Fibroblast of lung (primary cell): ENCODE measurements at places on chromosomes 1 and 21. TPM values are rescaled to one million over a fixed set of nuclear protein-coding genes. Genes with fewer than 3 reads are reported as not detected.
A peak's percentile ranks its signal among the peaks of the same experiment; 100 is the strongest.

DNA sequence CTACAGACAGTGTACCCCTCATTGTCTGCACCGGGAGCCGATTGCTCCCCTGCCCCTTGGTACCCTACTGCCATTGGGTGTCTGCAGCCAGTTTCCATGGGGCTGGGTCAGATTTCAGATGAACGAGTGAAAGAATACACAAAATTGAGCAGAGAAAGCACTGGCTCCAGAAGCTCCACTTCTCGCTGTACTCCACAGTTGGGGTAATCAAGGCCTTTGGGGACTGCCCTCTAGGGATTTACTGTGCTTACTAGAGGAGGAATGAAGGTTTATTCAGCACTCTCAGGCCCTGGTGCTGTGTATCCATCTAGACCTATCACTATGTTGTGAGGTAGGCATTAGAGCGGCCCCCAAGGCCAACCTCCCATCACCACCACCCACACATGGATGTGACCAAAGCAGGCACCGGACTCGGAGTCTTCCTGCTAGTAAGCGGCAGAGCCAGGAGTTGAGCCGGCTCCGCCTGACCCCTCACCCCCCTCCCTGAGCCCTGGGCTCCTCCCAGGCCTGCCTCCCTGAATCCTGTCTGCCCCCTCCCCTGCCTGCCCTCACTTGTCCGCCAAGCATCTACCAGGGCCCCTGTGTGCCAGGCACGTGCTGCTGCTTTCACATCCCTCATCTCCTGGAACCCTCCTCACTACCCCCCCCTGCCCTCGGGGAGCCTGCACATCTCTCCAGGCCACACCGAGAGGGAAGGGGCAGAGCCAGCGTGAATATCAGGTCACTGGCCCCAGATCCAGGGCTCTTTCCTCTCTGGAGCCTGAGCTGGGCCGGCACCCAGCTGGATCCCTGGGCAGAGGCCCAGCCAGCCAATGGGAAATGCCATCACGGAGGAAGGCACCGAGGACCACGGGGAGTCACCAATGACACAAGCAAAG is 23.3 kb downstream of the KCNN3 start:
- no peaks in the 10 kb centered on the region for H3K36me3 ChIP-seq
- H3K4me1 ChIP-seq, result no peaks in the 10 kb centered on the region
- peaks cover 24% of the 10 kb centered on the region for H3K27me3 ChIP-seq
- H3K4me3 ChIP-seq, result no peak overlapping the region
- DNase-seq, result no peak

- no peaks in the 10 kb centered on the region for H3K27me3 ChIP-seq
- H3K36me3 ChIP-seq, result no peaks in the 10 kb centered on the region
- DNase-seq, result no peak
- no peak overlapping the region for H3K4me3 ChIP-seq
These were observed 22.9 kb upstream of the LAMC1 start for GRCh38 chr1:183000167-183000962.

GRCh38 chr1:45507195-45507594 is 7.1 kb downstream of the MMACHC start:
- H3K36me3 ChIP-seq, result peaks cover 3% of the 10 kb centered on the region
- DNase-seq, result no peak
- H3K27me3 ChIP-seq, result no peaks in the 10 kb centered on the region
- H3K27ac ChIP-seq, result no peak overlapping the region
- H3K4me1 ChIP-seq, result no peaks in the 10 kb centered on the region
- H3K4me3 ChIP-seq, result no peak overlapping the region

GRCh38 chr1:1164361-1164700 is 9.3 kb upstream of the TTLL10 start:
- H3K27me3 ChIP-seq, result no peaks in the 10 kb centered on the region
- no peaks in the 10 kb centered on the region for H3K4me1 ChIP-seq
- H3K36me3 ChIP-seq, result no peaks in the 10 kb centered on the region
- no peak overlapping the region for H3K27ac ChIP-seq
- no peak overlapping the region for H3K4me3 ChIP-seq

DNA sequence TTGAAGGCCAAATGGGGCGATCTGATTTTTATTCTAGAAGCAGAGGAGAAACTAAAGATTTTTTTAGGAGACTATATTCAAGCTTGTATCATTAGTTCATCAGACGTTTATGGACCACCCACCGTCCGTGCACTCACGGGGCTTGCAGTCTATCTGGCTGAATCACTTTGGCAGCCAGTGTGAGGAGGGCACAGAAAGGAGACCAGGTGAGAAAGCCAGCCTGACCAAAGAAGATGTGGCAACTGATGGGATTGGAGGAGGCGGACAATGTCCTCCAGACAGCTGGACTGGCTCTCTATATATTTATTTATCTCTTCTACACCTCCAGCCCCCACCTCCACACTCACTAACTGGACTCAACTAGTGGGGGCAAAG is 822 bp upstream of the ELOVL1 start:
- peak overlapping the region; percentile 96 for H3K4me3 ChIP-seq
- H3K4me1 ChIP-seq, result peaks cover 12% of the 10 kb centered on the region
- H3K27me3 ChIP-seq, result no peaks in the 10 kb centered on the region
- peaks cover 15% of the 10 kb centered on the region for H3K36me3 ChIP-seq
- no peak for DNase-seq
- H3K27ac ChIP-seq, result peak overlapping the region; percentile 92

GRCh38 chr1:15277447-15277838 is 30.4 kb downstream of the FHAD1 start:
- no peaks in the 10 kb centered on the region for H3K36me3 ChIP-seq
- H3K4me1 ChIP-seq, result no peaks in the 10 kb centered on the region
- no peak overlapping the region for H3K27ac ChIP-seq

- no peaks in the 10 kb centered on the region for H3K27me3 ChIP-seq
- no peak for DNase-seq
- H3K27ac ChIP-seq, result no peak overlapping the region
- no peaks in the 10 kb centered on the region for H3K36me3 ChIP-seq
These were observed 393.2 kb downstream of the COL11A1 start for GRCh38 chr1:102715150-102715549.

- no peaks in the 10 kb centered on the region for H3K4me1 ChIP-seq
- H3K4me3 ChIP-seq, result no peak overlapping the region
- H3K27me3 ChIP-seq, result no peaks in the 10 kb centered on the region
- no peak overlapping the region for H3K27ac ChIP-seq
- no peaks in the 10 kb centered on the region for H3K36me3 ChIP-seq
- DNase-seq, result no peak
These were observed 282.2 kb downstream of the NPHP4 start for GRCh38 chr1:5709976-5710375.

- H3K36me3 ChIP-seq, result no peaks in the 10 kb centered on the region
- no peaks in the 10 kb centered on the region for H3K4me1 ChIP-seq
- DNase-seq, result no peak
- H3K27ac ChIP-seq, result no peak overlapping the region
- no peak overlapping the region for H3K4me3 ChIP-seq
These were observed 1313.1 kb downstream of the MRPL39 start for GRCh38 chr21:24294171-24294570.

- no peaks in the 10 kb centered on the region for H3K27me3 ChIP-seq
- H3K27ac ChIP-seq, result no peak overlapping the region
- no peak for DNase-seq
- H3K4me1 ChIP-seq, result no peaks in the 10 kb centered on the region
These were observed 18.5 kb downstream of the WASF2 start for GRCh38 chr1:27471477-27471876.

GRCh38 chr1:48955774-48956173 is 179.1 kb upstream of the BEND5 start:
- no peak overlapping the region for H3K4me3 ChIP-seq
- no peak for DNase-seq
- H3K4me1 ChIP-seq, result no peaks in the 10 kb centered on the region
- no peaks in the 10 kb centered on the region for H3K27me3 ChIP-seq

DNA sequence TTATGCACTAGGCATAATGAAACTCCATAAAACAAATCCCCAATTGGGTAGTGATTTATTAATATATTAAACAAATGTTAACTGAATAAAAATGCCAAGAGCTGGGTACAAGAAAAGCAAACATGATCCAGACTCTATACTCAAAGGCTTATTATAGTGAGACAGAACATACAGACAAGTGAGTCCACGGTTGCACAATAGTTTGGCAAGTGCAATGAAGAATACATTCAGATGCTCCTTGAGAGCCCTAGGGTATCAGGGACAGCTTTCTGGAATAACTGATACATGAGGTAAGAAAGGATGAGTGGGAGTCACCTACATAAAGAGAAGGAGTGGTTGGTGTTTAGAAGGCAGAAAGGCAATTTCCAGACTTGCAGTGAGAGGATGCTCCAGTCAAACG is 85.1 kb downstream of the VAV3 start:
- H3K4me1 ChIP-seq, result no peaks in the 10 kb centered on the region
- H3K27me3 ChIP-seq, result no peaks in the 10 kb centered on the region
- H3K4me3 ChIP-seq, result no peak overlapping the region

DNA sequence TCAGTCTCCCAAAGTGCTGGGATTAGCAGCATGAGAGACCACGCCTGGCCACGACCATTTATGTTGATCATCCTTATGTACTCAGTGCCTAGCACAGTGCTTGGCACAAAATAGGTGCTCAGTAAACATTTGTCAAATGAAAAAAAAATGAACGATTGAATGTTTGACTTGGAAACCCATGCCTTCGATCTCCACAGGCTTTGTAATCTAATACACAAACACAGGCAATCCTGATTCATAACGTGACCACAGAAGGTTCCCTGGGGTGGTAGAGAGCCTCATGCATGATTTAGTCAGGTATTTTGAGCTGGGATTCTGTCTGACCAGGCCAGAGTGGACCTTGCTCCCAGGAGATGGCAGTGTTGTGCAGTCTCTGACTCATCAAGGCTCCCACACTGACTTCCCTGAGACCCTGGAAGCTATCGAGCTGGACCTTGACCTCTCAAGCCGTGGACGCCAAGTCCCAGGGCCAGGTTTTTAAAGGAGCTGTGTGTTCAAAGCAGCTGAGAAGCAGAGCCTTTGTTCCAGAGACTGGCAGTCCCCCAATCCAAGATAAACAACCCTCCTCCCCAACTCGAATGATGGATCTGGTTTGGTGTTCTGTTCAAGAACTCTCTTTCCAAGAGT is 81.1 kb downstream of the PGM1 start:
- peak; percentile 92 for DNase-seq
- no peaks in the 10 kb centered on the region for H3K27me3 ChIP-seq
- H3K4me3 ChIP-seq, result no peak overlapping the region
- no peak overlapping the region for H3K27ac ChIP-seq

DNA sequence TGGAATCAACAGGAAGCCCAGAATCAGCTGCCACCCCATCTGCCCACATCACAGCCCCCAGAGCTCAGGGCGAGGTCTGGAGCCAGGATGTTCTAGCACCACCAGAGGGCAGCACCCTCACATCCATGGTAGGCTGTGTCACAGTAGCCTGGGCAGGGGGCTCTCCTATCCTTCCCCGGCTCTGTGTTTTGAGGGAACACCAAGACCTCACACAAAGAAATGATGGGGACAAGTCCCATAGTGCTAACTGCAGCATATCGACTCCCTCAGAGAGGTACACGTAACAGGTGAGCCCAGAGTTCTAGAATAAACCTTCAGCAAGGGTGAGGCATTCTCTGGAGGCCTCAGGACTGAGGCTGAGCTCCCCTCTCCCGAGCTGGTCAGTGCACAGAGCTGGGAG is 2.3 kb upstream of the KCNC4 start:
- peak; percentile 26 for DNase-seq
- no peak overlapping the region for H3K27ac ChIP-seq
- no peaks in the 10 kb centered on the region for H3K36me3 ChIP-seq
- no peak overlapping the region for H3K4me3 ChIP-seq
- H3K27me3 ChIP-seq, result peaks cover 19% of the 10 kb centered on the region

GRCh38 chr1:151540982-151541377 is 871 bp downstream of the TUFT1 start:
- H3K36me3 ChIP-seq, result no peaks in the 10 kb centered on the region
- no peak for DNase-seq
- H3K27me3 ChIP-seq, result no peaks in the 10 kb centered on the region
- H3K27ac ChIP-seq, result no peak overlapping the region
- H3K4me1 ChIP-seq, result peaks cover 16% of the 10 kb centered on the region
- peak overlapping the region; percentile 83 for H3K4me3 ChIP-seq

DNA sequence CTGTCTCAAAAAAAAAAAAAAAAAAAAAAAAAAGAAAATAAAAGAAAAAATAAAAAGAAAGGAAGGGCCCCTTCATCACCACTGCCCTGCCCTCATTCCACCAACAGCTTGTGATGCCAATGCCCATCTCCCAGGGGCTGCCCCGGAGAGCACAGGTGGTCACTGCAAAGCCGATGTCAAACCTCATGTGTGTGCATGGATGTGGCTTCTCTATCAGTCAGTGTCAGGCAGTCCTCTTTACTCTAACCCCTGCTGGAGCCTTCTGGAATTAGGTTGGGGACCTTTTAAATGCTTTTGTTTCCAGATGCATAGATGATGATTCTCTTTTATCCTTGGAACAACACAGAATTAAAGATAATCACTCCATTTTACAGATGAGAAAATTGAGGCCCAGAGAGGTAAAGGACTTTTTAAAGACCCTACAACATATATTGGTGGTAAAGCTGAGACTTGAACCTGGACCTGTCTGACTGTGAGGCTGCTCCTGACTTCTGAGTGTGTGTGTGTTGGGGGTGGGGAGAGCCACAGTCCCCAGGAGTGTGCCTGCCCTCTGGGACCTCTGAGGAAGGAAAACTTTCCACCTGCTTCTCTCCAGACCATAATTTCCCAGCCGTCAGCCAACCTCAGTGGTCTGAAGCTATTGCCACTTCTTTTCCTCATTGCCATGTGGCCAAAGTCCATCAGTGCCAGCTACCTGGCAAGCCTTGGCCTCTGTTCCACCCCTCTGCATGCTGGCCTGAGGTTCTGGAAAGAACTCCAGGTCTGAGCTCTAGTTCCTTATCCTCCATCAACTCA is 3.0 kb upstream of the TMEM54 start:
- no peaks in the 10 kb centered on the region for H3K36me3 ChIP-seq
- no peak overlapping the region for H3K27ac ChIP-seq
- no peaks in the 10 kb centered on the region for H3K4me1 ChIP-seq
- H3K27me3 ChIP-seq, result no peaks in the 10 kb centered on the region

GRCh38 chr21:29117372-29117955 is 13.0 kb upstream of the MAP3K7CL start:
- H3K27me3 ChIP-seq, result no peaks in the 10 kb centered on the region
- H3K4me1 ChIP-seq, result peaks cover 9% of the 10 kb centered on the region
- H3K36me3 ChIP-seq, result no peaks in the 10 kb centered on the region
- no peak for DNase-seq

DNA sequence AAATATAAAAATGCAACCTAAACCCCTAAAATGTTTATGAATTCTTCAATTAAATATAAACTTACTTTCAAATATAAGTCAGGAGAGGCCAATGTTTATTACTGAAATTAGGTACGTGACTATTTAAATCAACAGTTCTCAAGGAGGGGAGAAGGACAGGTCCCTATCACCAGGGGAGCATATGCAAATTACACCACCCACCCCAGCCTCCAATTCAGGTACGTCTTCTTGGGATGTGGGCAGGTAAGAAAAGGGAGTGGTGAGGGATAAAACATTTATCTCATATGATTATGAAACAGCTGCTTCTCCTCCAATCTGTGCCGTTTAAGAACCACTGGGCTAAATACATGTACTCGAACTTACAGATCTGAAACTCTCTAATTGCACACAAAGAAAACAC is 3.4 kb downstream of the COP1 start:
- no peak for DNase-seq
- no peaks in the 10 kb centered on the region for H3K4me1 ChIP-seq
- H3K27me3 ChIP-seq, result no peaks in the 10 kb centered on the region
- H3K36me3 ChIP-seq, result no peaks in the 10 kb centered on the region

FAM167B gene
- polyA plus RNA-seq, result 1.0 and 1.3 TPM in 2 replicates

ZFP69B gene
- 2.7 and 3.5 TPM in 2 replicates for polyA plus RNA-seq

IL19 gene
- not detected in 2 replicates for polyA plus RNA-seq

S100A10 gene
- polyA plus RNA-seq, result 599 and 750 TPM in 2 replicates

DCST1 gene
- not detected in 2 replicates for polyA plus RNA-seq

BTF3L4 gene
- 70.0 and 73.3 TPM in 2 replicates for polyA plus RNA-seq

OR2L5 gene
- not detected in 2 replicates for polyA plus RNA-seq

RHCE gene
- polyA plus RNA-seq, result 0.38 and 1.2 TPM in 2 replicates

GPX7 gene
- polyA plus RNA-seq, result 11.6 and 28.9 TPM in 2 replicates

RBM15 gene
- polyA plus RNA-seq, result 8.4 and 10.7 TPM in 2 replicates

CTSS gene
- 1.9 and 2.8 TPM in 2 replicates for polyA plus RNA-seq

HCRTR1 gene
- not detected in 2 replicates for polyA plus RNA-seq

KCNJ9 gene
- polyA plus RNA-seq, result not detected in 2 replicates
